ENCODE measurements at places on chromosomes 3 and 15.

GRCh38 chr3:53890726-53891475, 758 bp downstream of the SELENOK start:
- no peak for DNase-seq

- no peak for DNase-seq
These were observed 53.7 kb downstream of the CGGBP1 start for GRCh38 chr3:88005066-88005465.

- DNase-seq = no peak
These were observed 968.4 kb downstream of the ZPLD1 start for GRCh38 chr3:103403191-103403590.

DNA sequence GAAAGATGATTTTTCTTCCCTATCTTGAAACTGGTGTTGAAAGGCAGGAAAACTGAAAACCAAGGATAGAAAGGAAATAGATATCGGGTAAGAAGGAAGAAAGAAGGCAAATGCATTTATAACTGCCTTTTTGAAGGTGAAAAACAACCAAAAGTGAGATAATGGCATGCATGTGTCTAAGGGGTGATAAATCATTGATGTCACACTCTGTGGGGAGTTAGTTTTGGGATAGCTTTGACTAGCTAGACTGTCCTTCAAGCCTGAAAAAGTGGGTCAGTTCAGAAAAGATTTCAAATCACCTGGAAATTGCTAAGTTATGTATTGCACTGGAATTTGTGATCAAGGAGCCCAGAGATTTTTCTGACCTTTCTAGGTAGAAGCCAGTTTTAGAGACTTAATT, 142.2 kb upstream of the UMPS start:
- no peak for DNase-seq

GRCh38 chr3:150355574-150355973, 52.5 kb upstream of the TSC22D2 start:
- no peak for DNase-seq

DNA sequence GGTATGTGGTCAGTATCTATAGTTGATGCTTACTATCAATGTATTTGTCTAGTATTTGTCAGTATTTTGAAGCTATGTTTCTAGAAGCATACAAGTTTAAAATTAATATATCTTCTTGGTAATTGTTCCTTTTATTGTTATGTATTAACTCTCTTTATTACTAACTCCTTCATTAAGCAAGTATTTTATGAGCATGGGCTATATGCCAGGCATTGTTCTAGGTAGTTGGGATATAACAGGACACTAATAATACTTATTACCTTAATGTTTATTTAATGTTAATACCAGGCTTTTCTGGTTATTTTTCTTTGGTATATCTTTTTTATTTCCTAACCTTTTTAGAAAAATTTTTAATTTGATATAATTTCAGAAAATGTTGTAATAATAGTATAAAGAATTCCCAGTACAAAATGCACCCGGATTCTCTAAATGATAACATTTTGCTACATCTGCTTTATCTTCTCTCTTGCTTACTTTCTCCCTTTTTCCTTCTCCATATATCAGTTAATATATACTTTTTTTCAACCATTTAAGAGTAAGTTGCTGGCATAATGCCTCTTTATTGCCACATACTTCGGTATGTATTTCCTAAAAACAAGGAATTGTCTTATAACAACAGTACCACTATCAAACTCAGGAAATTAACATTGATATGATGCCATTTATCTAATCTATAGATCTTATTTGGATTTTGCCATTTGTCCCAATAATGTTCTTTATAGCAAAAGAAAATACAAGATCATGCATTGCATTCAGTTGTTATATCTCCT, 30.9 kb downstream of the LRRC49 start:
- no peak for DNase-seq

GRCh38 chr3:141526709-141527108, 39.9 kb downstream of the RASA2 start:
- no peak for DNase-seq

DNA sequence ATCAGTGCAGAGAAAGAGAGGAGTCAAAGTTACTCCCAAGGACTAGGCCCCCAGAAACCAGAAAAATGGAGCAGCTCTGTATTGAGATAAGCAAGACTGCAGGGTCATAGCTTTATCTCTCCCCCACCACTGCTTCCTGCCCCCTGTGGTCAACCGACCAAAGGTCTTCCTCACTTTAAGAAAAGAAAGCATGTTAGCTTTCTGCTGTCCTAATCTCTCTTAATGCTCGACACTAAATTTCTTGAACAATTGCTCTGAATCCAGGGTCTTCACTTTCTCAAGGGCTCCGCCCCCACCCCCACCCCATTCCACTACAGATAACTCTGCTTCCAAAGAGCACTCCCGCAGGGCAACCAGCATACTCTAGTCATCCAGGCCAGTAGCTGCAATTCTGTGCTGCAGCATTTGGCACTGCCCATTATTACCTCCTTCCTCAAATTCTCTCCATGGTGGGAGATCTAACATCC, 31.9 kb downstream of the TNIK start:
- no peak for DNase-seq

DNA sequence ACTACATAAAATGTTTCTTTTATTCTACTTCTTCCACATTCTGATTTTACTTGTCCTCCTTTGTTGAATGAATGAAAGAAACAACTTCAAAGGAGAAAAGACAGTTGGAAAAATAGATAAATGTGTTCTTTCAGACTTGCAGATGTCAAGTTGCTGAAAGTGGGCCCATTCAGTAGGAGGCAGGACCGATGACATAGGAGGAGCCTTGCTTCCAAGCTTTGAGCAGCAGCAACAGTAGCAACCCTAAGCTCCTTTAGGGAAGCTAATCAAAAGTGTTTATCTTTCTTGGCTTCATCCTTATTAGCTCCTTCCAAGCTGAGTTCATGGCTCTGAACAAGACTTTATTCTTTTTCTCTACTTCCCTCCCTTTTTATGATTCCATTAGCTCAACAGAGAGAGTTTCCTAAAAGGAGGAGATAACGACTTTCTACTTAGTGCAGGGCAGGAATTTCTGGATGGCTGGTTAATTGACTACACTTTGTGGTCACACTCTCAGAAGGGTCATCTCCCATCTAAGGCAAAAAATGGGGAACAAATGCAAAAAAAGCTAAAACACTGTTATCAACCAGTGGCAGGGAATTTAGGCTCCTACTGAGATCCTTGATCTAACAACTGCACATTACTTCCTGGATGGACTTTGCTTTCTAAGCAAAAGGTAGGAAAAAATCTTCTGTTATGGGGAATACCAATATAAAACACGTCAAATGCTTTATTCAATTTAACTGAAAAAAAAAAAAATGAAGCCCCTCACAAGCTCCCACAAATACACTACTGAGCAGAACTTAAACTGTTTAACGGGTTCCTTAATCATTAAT, 4.8 kb downstream of the MORC1 start:
- DNase-seq = no peak

- DNase-seq = no peak
These were observed 1.7 kb downstream of the GUCA1C start for GRCh38 chr3:108951820-108952501.

- DNase-seq = no peak
These were observed 8.8 kb downstream of the TBC1D23 start for GRCh38 chr3:100269410-100270214.

- no peak for DNase-seq
These were observed 3.5 kb upstream of the GALNT15 start for GRCh38 chr3:16171009-16171408.

Data from NCI-H1417 treated with DMSO at 0.1 percent for 48 hours (cell line).